ENCODE measurements at places on chromosomes 1 and 21.

DNA sequence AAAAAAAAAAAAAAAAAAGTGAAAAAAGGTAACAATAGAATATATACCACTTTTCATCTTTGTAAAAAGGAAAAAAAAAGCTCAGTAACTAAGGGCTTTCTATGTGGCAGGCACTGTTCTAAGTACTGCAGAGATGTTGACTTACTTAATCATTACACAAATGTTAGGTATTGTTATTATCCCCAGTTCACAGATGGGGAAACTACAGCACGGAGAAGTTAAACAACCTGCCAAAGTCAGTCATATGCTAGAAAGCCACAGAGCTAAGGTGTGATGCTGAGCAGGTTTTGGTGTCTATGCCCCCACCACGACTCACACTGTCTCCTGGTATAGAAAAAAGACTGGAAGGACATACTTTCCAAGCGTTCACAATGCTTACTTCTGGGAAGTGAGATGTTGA lies 6.6 kb upstream of the PNRC2 start:
- DNase-seq: no peak

DNA sequence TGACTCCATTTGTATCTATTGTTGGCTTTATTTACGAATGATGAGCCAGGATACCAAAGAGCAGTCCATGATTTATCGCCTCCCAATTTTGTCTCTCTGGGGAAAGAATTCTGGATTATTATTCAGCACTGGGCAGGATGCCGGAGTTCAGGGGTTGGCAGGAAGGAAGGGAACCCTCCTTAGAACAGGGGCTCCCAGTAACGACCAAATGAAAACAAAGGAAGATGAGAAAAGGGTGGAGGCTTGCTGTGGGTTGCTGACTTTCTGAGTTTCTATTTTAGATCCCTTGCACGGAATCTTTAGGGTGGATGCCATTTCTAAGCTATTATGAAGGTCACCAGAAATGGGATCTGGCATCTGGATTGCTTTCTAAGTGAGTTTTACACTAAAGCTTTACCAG lies 231.2 kb upstream of the LYPLAL1 start:
- no peak for DNase-seq

- DNase-seq: no peak
Observed at GRCh38 chr1:204256531-204256930, 42.7 kb upstream of the GOLT1A start.

- no peak for DNase-seq
Observed at GRCh38 chr21:32949701-32950100, 76.0 kb upstream of the OLIG2 start.

GRCh38 chr1:204031098-204031710 lies 41.7 kb upstream of the SOX13 start:
- DNase-seq: no peak

DNA sequence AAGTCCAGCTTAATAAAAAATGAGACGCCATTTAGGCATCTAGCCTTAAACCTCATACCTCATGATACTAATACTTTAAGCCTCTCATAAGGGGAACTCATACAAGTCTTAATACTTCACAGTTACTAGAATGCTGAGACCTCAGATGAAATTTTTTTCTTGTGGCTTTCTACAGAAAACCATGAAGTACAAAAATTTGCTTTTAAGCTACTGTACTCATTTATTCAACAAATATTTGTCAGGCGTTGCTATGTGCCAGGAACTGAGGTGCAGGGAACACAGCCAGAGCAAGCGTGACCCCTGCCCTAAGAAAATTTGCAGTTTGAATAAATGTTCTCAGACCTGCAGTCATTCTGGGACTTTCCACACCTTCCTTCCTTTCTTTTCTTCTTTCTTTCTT lies 150.6 kb downstream of the MRPL39 start:
- DNase-seq: peak; percentile 79

DNA sequence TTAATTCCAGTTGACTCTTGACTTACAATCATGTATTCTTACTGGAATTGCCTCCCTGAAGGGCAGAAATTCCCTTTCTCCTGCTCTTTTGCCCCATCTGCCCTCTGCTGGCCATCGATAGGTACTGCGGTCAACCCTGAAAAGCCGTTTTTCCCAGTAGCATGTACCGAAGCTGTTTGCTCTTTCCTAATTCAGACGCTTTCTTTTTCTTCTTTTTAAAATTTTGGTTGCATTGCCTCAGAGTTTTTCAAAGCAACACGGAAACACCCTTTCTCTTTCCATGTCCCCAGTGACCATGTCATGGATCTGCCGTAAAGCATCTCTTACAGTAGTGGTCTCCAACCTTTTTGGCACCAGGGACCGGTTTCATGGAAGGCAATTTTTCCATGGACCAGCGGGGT lies 164.2 kb upstream of the C1orf21 start:
- peak; percentile 37 for DNase-seq

- DNase-seq: no peak
Observed at GRCh38 chr1:72129869-72130268, 152.5 kb downstream of the NEGR1 start.

GRCh38 chr1:229137271-229137670 lies 133.6 kb upstream of the RAB4A start:
- DNase-seq: no peak

DNA sequence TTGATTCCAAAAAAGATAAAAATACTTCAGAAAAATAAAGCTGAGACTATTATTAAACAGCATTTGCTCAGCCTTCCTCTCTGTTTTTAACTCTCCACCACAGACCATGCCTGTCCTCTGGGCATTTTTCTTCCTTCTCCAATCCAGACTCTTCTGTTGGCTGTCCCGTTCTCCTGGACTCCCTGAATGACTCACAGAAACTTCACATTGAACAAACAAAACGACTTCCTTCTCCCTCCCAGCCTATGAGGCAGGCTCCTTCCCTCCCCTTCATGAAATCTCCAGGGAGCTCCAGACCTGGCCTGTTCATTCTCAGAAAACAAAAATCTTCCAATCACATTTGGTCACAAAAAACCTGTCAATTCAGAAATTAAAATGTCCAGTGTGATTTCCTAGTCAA lies 421.3 kb downstream of the NPHP4 start:
- no peak for DNase-seq

GRCh38 chr1:70745199-70745598 lies 302.4 kb downstream of the PTGER3 start:
- DNase-seq: no peak

DNA sequence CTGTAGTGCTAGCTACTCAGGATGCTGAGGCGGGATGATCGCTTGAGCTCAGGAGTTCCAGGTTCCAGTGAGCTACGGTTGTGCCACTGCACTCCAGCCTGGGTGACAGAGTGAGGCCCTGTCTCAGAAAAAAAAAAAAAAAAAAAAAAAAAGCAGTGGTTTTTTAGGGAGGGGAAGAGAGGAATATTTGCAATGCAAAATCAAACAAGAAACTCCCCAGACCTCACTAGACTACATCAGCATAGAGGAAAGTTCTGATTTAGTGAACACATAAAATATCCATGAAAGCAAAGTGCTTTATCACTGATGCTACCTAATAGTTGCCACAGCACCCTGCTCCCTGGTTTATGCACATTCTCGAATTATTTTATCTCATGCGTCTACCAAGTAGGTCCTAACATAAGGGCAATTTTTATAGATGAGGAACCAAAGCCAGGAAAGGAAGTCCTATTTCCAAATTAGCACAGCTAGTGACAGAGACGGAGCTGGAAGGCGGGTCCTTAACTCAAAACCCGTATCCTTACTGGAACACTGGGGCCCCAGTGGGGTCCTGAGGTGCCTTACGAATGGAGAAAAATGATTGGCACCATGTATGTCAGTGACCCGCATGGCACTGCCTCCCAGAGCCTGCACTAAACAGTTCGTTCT lies 50.7 kb upstream of the GPR157 start:
- DNase-seq: no peak

GRCh38 chr1:33897092-33897725 lies 33.3 kb downstream of the HMGB4 start:
- no peak for DNase-seq

DNA sequence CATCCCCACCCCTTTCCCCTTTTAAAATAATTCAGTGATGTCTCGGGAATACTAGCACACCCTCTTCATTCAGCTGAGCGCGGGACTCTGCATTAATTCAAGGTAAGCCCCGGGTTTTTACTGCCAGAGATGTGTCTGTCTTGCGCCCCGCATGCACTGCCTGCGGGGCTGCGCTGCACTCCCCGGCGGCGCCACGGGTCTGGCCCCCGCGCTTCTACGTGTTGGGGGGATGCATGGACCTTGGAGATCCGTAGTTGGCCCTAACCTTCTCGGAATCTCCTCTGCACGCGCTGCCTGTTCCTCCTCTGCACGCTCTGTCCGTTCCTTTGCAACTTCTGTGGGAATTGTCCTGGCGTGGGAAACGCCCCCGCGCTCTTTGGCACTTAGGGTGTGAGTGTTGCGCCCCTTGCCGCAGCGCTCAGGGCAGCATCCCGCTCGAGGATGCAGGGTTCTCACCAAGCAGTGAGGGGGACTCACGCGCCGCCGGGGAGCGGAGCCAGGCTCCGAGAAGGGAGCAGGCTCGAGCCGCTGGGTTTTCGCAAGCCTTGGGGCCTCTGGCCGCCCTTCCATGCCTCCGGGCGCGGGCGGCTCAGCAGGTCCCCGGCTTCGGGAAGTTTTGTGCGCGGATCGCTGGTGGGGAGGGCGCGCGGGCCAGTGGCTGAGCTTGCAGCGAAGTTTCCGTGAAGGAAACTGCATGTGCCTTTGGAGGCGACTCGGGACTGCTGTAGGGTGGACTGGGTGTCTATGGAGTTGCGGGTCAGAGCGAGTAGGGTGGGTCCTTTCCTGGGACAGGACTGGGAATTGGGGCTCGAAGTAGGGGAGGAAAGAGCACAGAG lies 165.1 kb upstream of the CACNA1E start:
- DNase-seq: no peak

- DNase-seq: no peak
Observed at GRCh38 chr1:18351735-18352134, 129.0 kb upstream of the KLHDC7A start.

- no peak for DNase-seq
Observed at GRCh38 chr1:29342351-29342750, 106.0 kb downstream of the PTPRU start.

- no peak for DNase-seq
Observed at GRCh38 chr1:216183007-216183406, 240.2 kb downstream of the USH2A start.

DNA sequence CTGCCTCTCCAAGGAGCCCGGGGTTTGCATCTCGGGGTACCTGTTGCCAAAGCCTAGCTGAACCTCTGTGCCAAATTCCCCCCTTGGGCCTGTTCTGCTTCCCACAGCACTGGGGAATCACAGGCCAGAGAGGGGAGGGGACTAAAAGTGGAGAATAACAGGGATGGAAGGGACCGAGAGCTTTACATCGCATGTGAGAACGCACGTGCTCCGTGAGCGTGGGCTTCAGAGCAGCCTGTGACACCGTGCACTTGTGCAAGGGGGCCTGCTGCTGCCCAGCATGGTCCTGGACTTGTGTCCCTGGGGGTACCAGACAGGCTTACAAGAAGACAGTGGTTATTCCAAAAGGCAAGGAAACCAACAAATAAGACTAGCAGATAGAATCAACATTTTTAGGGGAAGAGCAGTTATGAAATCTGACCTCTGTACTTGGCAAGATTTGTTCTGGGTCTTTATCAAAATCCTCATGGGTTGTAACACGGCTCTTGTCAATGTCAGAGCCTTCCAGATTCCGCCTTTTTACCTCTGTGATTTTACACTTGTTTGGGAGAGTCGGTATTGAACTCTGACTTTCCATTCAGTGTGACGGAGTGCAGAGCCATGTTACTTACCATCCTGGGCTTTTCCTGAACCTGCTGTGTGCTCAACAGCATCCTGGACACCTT lies 36.2 kb upstream of the TNFRSF1B start:
- no peak for DNase-seq

GRCh38 chr1:98733782-98734112 lies 72.2 kb downstream of the SNX7 start:
- DNase-seq: no peak

DNA sequence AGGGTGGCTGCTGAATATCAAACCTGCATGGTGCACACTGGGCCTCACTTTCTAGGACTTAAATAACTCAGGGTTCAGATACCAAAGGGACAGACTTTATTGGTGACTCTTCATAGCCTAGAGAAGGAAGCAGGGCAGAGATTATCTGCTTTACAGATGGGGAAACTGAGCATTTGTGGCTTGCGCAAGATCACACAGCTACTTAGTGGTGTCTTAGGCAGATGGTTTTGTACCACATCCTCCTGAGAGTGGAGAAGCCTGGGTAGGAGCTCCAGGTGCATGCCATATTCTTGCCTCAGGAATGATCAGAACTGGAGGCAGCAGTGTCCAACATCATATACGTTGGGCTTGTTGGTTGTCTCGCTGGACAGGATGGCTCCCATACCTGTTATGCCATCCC lies 6.8 kb upstream of the DPH2 start:
- no peak for DNase-seq

- no peak for DNase-seq
Observed at GRCh38 chr1:197440715-197441114, 172.7 kb downstream of the CRB1 start.

- DNase-seq: no peak
Observed at GRCh38 chr1:54376430-54377039, 29.7 kb downstream of the SSBP3 start.

DNA sequence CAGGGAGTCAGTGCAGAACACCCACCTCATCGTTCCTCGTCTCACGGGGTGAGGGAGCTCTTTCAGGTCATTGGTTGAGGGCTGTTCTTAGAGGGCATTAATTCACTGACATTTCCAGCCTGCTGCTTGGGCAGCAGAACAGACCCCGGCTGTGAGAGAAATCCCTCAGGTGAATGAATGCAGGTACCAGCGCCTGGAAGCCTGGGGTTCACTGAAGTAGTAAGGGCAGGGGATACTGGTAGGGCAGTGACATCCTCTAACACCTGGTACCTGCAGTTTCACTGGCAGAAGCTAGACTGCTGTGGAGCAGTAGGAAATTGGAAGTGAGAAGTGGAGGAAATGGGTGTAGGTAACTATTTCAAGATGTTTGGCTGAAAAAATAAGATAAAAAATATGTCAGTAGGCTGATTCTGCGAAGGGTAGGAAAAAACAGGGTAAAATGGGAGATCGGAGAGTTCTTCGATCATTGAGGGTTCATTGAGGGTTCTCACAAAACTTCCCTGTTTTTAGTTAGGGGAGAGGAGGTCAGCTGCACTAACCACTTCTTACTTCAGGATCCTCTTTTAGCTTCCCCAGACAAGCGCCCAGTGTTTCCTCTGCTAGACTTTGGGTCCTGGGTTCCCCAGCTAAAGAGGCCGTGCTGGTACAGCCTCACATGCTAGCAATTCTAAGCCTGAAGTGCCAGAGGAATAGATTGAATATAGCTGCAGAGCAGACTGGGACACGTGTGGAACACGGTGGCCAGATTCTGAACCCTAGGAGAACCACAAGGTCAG lies 55.2 kb downstream of the RNF220 start:
- no peak for DNase-seq

GRCh38 chr1:156550346-156550745 lies 22.0 kb downstream of the IQGAP3 start:
- no peak for DNase-seq

GRCh38 chr21:32474179-32475059 lies 61.9 kb downstream of the EVA1C start:
- DNase-seq: no peak

DNA sequence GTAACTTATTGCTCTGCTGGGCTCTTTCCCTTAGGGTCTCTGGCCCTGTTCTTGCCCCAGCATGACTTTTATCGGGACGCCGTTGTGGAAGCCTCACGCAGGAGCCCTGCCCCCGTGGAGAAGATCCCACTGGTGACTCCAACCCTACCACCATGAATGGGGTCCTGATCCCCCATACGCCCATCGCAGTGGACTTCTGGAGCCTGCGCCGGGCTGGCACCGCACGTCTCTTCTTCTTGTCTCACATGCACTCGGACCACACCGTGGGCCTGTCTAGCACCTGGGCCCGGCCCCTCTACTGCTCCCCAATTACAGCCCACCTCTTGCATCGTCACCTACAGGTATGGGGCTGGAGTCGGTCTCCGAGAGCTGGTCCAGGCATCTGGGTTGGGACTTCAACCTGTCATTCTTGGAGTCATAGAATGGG lies 322 bp downstream of the DCLRE1B start:
- no peak for DNase-seq

Measured in CD4-positive, alpha-beta T cell treated with Interleukin-4 for 1 hour (primary cell).